Aortic smooth muscle cell (primary cell): ENCODE measurements at places on chromosomes 7 and 10. TPM values are rescaled to one million over a fixed set of nuclear protein-coding genes. Genes with fewer than 3 reads are reported as not detected.

The UBN2 gene
- total RNA-seq: 3.7 and 6.4 TPM in 2 replicates

The ARHGAP19 gene
- total RNA-seq: 8.1 and 9.1 TPM in 2 replicates

The ARHGEF5 gene
- total RNA-seq: 2.0 TPM in 2 replicates

The GATAD1 gene
- 16.1 and 23.1 TPM in 2 replicates for total RNA-seq

The PLAU gene
- 37.4 and 45.2 TPM in 2 replicates for total RNA-seq

The CTNNA3 gene
- total RNA-seq: 0.13 TPM in 1 of 2 replicates, not detected in the other

The NRP1 gene
- 813 and 990 TPM in 2 replicates for total RNA-seq

The ZNF365 gene
- 4.1 and 6.5 TPM in 2 replicates for total RNA-seq

The ZNF655 gene
- total RNA-seq: 44.4 and 51.4 TPM in 2 replicates

The ASIC3 gene
- total RNA-seq: 0.06 TPM in 1 of 2 replicates, not detected in the other

The LEP gene
- not detected in 2 replicates for total RNA-seq

The LHFPL3 gene
- not detected in 2 replicates for total RNA-seq

The ADO gene
- total RNA-seq: 13.1 and 15.5 TPM in 2 replicates

The BEND7 gene
- total RNA-seq: 2.7 and 2.9 TPM in 2 replicates

The PBLD gene
- 8.1 and 9.9 TPM in 2 replicates for total RNA-seq

The SORCS1 gene
- under 0.01 TPM in 1 of 2 replicates, not detected in the other for total RNA-seq

The C7orf57 gene
- under 0.01 TPM in 1 of 2 replicates, not detected in the other for total RNA-seq

The FAM25A gene
- total RNA-seq: not detected in 2 replicates
